Temporal lobe (tissue), 4 donors: ENCODE measurements at places on chromosomes 6 and 20. TPM values are rescaled to one million over a fixed set of nuclear protein-coding genes. Genes with fewer than 3 reads are reported as not detected.

The C20orf96 gene
- total RNA-seq: 11.1 TPM

The ADGRB3 gene
- total RNA-seq: 110 TPM

The ESR1 gene
- under 0.01 TPM for total RNA-seq

The GABRR2 gene
- total RNA-seq: 0.25 TPM

The SLC17A9 gene
- total RNA-seq: under 0.01 TPM

The OR11A1 gene
- total RNA-seq: not detected

The LRRC73 gene
- total RNA-seq: 5.7 TPM

The CHD6 gene
- 44.7 TPM for total RNA-seq

The DNAH8 gene
- under 0.01 TPM for total RNA-seq

The CTCFL gene
- total RNA-seq: not detected

The EPB41L1 gene
- 94.7 TPM for total RNA-seq

The TAGAP gene
- 0.49 TPM for total RNA-seq

The CD24 gene
- total RNA-seq: 964 TPM

The SLA2 gene
- under 0.01 TPM for total RNA-seq

The EYS gene
- total RNA-seq: 2.0 TPM

The EMILIN3 gene
- total RNA-seq: 3.7 TPM

The SLC16A10 gene
- total RNA-seq: 7.6 TPM

The F13A1 gene
- total RNA-seq: 3.2 TPM

The RGS17 gene
- total RNA-seq: 81.4 TPM

The BCL2L1 gene
- 42.5 TPM for total RNA-seq

The CFAP61 gene
- 2.5 TPM for total RNA-seq

The SPDEF gene
- not detected for total RNA-seq

The TCP11 gene
- 0.25 TPM for total RNA-seq

The L3MBTL1 gene
- total RNA-seq: 14.8 TPM

The GABBR1 gene
- 99.3 TPM for total RNA-seq

The ADAM33 gene
- 2.0 TPM for total RNA-seq

The ARMH2 gene
- total RNA-seq: not detected

The GJA10 gene
- not detected for total RNA-seq

The CALHM5 gene
- 0.25 TPM for total RNA-seq

The ENPP5 gene
- total RNA-seq: 4.7 TPM

The FAM209B gene
- total RNA-seq: not detected

The GDAP1L1 gene
- total RNA-seq: 98.6 TPM

The TCF15 gene
- total RNA-seq: 0.49 TPM

The TUBE1 gene
- 31.7 TPM for total RNA-seq

The TMX4 gene
- total RNA-seq: 34.9 TPM

The AGER gene
- 0.98 TPM for total RNA-seq

The MAFB gene
- 11.1 TPM for total RNA-seq

The LY6G5B gene
- 3.4 TPM for total RNA-seq

The PTK6 gene
- total RNA-seq: not detected

The SKIC2 gene
- total RNA-seq: 18.7 TPM

The RIMS1 gene
- 233 TPM for total RNA-seq
